ENCODE measurements at places on chromosomes 7 and 10. TPM values are rescaled to one million over a fixed set of nuclear protein-coding genes. Genes with fewer than 3 reads are reported as not detected.

GRCh38 chr7:3370068-3370830 lies 69.2 kb downstream of the SDK1 start:
- H3K27me3 ChIP-seq: no peaks in the 10 kb centered on the region
- no peaks in the 10 kb centered on the region for H3K36me3 ChIP-seq
- H3K4me3 ChIP-seq: no peak overlapping the region
- H3K27ac ChIP-seq: no peak overlapping the region
- DNase-seq: no peak

DNA sequence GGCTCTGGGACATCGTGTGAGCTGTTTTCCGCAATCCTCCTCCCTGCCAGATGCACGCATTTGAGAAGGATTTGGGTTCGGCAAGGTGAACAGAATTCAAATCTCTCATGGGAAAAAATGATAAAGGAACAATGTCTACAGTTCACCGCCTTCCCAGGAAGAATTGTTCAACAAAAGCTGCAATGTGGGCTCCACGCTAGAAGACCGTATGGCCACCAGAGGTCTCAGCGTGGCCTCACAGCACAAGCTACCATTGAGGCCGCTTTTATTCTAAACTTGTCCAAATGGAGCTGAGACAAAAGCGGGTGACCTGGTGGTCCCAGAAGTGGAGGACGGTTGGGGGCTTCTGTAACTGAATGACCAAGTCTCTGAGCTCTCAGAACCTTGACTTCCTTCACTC lies 733.1 kb downstream of the PARD3 start:
- no peaks in the 10 kb centered on the region for H3K4me1 ChIP-seq
- no peak for DNase-seq
- no peak overlapping the region for H3K27ac ChIP-seq
- no peaks in the 10 kb centered on the region for H3K27me3 ChIP-seq
- no peak overlapping the region for H3K4me3 ChIP-seq
- H3K36me3 ChIP-seq: no peaks in the 10 kb centered on the region

AMPH gene
- not detected for total RNA-seq

GRCh38 chr10:34506786-34507185 lies 308.3 kb downstream of the PARD3 start:
- 0 out of 2 replicates have a peak, but pooled peaks cover 4% of the 10 kb centered on the region for H3K4me1 ChIP-seq
- no peak overlapping the region for H3K27ac ChIP-seq
- H3K36me3 ChIP-seq: no peaks in the 10 kb centered on the region

Data from Caco-2 (cell line).